ENCODE measurements at places on chromosomes 4 and X.

GRCh38 chr4:167616476-167616875, 382.2 kb upstream of the SPOCK3 start:
- DNase-seq: no peak

GRCh38 chr4:150114641-150115040, 36.4 kb downstream of the DCLK2 start:
- DNase-seq: no peak

- DNase-seq: no peak
Measured at GRCh38 chr4:33711826-33712225, 2532.5 kb downstream of the ARAP2 start.

DNA sequence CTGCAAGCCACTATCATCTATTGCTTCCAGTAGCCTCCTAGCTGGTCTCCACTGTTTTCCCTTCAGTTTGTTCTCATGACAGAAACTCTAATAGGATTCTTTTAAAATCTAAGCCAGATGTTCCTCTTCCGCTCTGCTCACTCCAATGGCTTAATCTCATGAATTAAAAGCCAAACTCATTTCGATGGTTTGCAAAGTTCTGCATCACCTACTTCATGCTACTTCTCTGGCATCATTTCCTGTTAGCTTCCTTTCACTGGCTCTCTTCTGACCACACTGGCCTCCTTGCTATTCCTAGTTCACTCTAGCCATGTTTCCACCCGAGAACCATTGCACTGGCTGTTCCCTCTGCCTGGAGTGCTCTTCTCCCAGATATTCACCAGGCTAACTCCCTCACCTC, 102.0 kb upstream of the LSM6 start:
- DNase-seq: no peak

DNA sequence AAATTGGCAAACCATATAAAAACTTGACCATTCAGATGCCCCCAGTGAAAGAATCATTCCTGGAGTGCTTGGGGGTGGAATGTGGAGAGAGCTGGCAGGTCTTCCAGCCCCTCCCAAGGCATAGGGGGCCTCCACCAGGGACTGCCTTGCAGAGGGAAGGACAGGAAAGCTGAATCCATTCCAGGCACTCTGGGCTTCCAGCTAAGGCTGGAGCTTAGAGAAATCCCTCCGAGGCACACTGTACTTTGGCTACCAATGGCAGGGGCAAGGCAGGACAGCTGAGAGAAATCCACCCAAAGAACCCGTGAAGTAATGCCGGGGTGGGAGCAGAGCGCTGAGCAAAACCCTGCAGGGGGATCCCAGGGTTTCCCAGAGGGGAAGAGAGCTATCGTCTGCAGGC, 4.0 kb downstream of the CENPU start:
- DNase-seq: no peak

GRCh38 chr4:10917566-10917965, 233.0 kb upstream of the CLNK start:
- peak; percentile 90 for DNase-seq

- DNase-seq: no peak
Measured at GRCh38 chr4:87844452-87844851, 11.7 kb downstream of the MEPE start.

DNA sequence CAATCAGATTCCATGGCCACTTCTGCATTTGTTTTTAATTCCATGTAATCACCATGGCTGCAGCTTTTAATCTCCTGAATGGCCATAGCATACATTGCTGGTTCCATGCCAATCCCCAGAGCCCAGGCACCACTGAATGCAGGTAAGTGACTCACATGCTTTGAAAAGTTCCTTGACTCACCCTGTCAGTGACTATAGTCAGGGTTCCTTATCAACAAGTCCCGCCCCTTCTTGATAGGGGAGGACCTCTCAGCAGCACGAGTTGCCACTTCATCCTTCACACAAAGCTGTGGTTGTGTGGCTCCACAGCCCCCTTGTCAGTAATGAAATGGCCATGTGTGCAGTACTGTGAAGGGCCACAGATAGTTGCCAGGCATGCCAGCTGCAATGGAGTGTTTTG, 516.6 kb downstream of the PPARGC1A start:
- DNase-seq: no peak

DNA sequence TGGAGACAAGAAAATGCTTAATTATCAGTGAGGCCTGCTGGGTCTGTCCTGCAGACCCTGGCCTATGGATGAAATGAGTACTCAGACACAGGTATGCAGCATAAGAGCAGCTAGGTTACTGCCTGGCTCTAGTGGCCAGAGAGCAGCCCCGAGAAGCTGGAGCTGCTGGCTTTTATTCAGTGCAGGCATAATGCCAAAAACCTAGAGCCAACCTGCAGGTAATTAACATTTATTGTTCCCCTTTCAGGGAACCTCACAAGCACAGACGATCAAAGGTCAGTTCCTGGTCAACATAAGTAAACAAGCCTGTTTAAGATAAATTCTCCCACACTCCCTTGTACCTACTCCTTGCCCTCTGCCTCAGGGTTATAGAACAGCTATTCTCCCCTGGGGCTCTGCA, 13.3 kb downstream of the IDS start:
- no peak for DNase-seq

- no peak for DNase-seq
Measured at GRCh38 chr4:140499391-140499790, 1.3 kb upstream of the MGAT4D start.

DNA sequence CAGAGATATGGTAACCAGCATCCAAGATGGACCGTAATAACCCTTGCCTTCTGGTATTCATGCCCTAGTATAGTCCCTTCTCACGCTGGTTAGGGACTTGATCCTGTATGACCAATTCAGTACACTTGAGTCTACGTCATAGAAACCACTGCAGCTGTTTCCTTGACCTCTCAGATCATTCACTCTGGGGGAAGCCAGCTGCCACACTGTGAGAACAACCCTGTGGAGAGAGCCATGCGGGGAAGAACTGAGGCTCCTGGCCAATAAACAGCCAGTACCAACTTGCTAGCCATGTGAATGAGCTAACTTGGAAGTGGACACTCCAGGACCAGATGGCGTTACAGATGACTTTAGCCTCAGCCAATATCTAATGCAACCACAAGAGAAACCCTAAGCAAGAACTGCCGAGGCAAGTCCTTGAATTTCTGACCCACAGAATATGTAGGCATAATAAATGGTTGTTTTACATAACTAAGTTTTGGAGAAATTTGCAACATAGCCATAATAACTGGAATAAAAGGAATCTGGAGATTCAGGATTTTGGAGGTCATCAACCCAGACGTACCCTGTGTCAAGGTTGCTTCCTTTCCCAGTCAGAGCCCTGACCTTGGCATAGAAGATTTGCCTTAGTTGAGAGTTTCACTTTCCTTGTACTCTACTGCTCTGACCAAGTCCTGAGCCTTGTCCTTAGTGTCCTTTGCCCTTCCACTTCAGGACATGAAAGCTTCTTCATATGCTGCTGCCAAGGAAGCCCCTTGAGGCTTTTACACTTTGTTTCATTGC, 87.3 kb upstream of the ZNF81 start:
- DNase-seq: no peak

- DNase-seq: no peak
Measured at GRCh38 chr4:131001371-131001770, 1905.4 kb downstream of the C4orf33 start.

DNA sequence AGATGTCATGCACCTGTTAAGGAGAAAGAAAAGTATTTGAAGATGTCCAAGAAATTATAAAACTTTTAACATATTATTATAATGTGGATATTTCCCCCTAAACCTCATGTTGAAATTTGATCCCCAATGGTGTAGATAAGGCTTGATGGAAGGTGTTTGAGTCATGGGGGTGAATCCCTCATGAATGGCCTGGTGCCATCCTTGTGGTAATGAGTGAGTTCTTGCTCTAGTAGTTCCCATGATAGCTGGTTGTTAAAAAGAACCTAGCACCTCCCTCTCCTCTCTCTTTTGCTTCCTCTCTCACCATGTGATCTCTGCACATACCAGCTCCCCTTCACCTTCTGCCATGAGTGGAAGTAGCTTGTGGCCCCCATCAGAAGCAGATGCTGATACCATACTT, 176.6 kb upstream of the NR3C2 start:
- DNase-seq: no peak

DNA sequence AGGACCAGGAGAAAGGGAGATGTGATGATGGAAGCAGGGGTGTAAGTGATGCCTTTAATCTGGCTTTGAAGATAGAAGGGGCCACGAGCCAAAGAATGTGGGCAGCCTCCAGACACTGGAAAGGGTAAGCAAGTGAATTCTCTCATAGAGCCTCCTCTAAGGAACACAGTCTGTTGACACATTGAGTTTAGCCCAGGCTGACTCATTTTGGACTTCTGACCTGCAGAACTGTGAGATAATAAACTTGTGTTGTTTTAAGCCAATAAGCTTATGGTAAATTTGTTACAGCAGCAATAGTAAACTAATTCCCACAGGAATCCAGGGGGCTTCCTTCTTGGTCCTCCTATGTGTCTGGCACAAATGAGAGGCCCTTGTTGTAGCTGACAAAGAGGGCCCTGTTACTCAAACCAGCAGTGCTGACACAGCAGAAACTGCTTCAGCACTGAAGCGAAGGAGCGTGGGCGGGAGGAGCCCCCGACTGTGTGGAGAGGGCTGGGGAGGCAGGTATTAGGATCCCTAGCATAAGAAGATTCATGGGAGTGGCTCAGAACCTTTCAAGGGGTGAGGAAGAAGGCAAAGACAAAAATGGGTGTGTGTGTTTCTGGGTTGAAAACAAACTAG, 268.7 kb downstream of the NR3C2 start:
- no peak for DNase-seq

DNA sequence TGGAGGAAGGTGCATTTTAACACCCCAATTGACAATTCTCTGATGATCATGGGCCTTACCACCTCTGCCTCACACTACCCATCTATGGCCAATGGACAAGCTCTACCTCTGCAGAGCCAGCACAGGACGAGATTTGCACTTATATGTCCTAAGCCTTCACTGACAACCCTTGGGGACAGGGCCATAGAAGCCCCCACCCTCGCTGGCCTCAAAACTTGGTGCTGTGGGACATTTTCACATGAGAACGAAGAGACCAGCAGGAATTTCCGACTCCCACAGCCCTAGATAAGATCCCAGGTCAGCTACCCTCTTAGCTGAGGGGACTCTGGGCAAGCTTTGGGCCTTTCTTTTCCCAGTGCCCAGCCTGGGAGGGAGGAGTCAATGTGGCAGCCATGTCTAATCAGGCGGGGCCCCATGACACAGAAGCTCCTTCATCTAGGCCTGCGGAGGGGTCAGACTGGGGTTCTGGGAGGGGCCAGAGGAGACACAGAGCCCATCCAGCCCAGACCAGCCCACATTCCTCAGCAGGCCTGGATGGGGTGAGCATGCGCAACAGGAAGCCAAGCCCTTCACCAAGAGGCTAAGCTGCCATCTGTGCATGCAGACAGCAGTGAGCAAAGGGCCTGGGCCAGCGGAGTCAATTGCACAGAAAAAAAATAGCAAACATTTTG, 12.1 kb downstream of the PJA1 start:
- no peak for DNase-seq

GRCh38 chr4:94978904-94979303, 221.1 kb downstream of the BMPR1B start:
- no peak for DNase-seq

GRCh38 chr4:37639551-37640285, 46.5 kb downstream of the RELL1 start:
- DNase-seq: no peak

- no peak for DNase-seq
Measured at GRCh38 chrX:44954562-44954961, 81.6 kb downstream of the KDM6A start.

DNA sequence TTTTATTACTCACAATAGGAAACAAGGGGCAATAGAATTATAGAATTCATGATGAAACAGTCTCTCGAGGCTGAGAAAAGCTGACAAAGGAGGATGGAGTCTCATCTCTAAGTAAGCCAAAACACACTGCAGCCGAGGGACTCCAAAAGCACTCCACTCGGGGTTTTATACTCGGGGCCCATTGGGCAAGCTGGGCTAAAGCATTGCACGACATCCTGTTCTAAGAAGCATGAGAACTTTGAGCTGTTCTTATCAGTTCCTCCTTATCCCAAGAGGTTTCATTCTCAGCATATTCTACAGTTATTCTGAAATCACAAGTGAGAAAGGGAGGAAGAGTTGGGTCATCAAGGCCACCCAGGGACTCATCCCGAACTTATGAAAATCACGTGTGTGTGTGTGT, 1475.5 kb downstream of the PCDH18 start:
- no peak for DNase-seq

- no peak for DNase-seq
Measured at GRCh38 chrX:134435894-134436293, 24.1 kb upstream of the HPRT1 start.

DNA sequence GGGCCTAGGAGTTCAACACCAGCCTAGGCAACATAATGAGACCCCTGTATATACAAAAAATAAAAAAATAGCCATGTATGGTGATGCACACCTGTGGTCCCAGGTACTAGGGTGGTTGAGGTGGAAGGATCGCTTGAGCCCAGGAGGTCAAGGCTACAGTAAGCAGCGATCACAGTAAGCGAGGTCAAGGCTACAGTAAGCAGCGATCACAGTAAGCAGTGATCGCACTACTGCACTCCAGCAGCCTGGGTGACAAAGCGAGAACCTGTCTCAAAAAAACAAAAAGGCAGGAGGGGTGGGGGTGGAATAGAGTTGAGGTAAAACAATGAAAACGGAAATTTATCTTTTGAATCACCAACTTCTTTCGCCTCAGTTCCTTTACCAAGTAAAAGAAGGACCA, 29.4 kb downstream of the TBCK start:
- no peak for DNase-seq

DNA sequence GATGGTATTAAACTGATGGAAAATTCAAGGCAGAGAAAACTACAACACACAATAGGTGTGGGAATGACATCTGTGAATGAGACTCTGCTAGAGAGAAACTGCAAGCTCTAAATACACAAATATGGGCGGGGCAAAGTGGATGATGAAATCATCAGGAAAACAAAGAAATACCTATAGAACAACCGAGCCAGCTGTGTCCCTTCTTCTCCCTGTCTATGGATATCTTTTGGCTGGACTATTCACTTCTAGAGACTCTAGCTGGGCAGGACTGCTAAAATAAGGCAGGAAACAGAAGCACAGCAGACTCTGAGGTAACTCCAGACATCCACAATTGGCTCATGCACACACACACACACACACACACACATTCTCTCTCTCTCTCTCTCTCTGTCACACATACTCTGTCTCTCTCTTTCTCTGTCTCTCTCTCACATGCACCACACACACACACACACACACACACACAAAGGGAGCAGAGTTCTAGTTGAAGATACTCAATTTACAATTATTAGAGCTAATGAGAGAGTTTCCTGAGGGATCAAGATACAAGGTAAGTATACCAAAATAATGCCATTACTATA, 27.2 kb upstream of the EDNRA start:
- DNase-seq: no peak

DNA sequence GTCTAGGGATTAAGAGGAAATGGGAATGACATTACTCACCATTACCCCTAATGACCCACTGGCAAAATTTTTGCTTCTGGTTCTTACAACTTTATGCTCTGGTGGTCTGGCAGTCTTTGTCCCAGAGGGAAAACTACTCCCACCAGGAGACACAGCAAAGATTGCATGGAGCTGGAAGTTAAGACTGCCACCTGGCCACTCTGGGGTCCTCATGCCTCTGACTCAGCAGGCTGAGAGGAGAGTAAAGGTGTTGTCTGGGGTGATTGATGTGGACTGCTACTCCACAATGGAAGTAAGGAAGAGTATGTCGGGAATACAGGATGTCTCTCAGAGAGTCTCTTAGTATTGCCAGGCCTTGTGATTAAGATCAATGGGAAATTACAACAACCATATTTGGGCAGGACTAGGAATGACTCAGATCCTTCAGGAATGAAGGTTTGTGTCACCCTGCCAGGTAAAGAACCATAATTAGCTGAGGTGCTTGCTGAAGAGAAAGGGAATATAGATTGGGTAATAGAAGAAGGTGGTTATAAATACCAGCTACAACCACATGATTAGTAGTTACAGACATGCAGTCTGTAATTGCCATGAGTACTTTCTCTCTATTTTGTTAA, 215.5 kb downstream of the GPAT3 start:
- no peak for DNase-seq

Measured in NCI-H748 treated with DMSO at 0.1 percent for 48 hours (cell line).